Left renal cortex interstitium (tissue), 4 donors: ENCODE measurements at places on chromosomes 7 and 10. TPM values are rescaled to one million over a fixed set of nuclear protein-coding genes. Genes with fewer than 3 reads are reported as not detected.

The SFTPA1 gene
- not detected for polyA plus RNA-seq

The WNT2 gene
- polyA plus RNA-seq = 0.67 TPM

The CALML3 gene
- not detected for polyA plus RNA-seq

The PPP1R3C gene
- polyA plus RNA-seq = 32.4 TPM
